Upper lobe of left lung (tissue), 6 donors: ENCODE measurements at places on chromosomes 7 and 10.

DNA sequence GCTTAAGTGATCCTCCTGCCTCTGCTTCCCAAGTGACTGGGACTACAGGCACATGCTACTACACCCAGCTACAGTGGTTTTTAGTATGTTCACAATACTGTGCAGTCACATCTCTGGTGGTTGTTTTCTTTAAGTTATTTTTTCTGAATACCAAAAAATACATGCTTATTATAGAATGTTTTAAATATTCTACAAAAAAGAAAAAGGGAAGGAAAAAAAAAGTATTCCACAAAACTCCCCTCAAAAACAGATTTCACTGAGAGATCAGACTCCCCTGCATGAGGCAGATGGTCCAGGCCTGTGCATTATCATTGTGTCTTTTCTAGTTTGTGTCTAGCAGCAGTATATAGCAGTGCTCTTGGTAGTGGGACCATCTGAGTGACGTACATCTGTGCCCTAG lies 36.8 kb downstream of the OGDH start:
- DNase-seq, result no peak

DNA sequence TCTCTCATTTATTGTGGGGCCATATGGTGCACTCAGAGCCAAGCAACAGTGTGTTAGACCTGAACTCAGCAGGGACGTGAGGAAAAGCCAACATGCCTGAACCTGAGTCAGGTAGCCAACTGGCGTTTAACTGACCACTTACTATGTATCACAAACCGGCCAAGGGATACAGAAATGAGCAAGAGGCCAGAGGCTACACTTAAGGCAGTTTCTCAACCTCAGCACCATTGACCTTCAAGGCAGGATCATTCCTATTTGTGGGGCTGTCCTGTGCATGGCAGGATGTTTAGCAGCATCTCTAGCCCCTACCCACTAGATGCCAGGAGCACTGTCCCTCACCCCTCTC lies 103.5 kb upstream of the NANOS1 start:
- no peak for DNase-seq

DNA sequence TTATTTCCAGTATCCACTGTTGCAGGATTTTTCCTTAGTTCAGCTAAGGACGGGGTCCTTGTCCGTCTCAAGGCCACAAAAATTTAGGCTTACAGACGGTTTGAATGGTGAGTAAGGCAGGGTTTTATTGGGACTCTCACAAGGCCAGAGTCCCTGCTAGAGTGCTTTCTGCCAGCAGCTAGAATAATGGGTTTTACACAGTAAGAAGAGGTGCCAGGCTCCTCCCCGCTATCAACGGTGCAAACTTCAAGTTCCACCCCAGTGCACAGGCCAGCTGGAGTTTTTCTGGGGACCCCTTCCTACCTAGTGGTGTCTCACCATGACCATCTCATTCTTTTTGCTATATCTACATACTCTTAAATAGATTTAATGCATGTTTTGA lies 198.5 kb upstream of the KCTD7 start:
- no peak for DNase-seq

DNA sequence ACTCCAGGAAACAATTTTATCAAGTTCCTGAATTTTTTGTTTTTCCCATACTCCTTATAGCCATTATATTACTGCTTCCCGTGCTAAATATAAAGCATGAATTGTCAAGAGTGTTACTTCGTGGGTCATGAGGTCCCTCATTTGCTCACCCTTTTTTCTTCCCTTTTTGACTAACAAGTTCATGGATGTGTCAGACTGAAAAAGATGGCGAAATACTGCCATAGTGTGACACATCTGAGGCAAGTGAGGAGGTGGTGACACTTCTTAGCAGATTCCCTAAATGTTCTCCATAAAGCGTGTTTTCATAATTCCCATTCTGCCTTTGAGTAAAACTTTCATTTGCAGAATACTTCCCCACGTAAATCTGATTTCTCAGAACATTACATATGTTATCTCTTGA lies 269.6 kb upstream of the FZD1 start:
- no peak for DNase-seq

DNA sequence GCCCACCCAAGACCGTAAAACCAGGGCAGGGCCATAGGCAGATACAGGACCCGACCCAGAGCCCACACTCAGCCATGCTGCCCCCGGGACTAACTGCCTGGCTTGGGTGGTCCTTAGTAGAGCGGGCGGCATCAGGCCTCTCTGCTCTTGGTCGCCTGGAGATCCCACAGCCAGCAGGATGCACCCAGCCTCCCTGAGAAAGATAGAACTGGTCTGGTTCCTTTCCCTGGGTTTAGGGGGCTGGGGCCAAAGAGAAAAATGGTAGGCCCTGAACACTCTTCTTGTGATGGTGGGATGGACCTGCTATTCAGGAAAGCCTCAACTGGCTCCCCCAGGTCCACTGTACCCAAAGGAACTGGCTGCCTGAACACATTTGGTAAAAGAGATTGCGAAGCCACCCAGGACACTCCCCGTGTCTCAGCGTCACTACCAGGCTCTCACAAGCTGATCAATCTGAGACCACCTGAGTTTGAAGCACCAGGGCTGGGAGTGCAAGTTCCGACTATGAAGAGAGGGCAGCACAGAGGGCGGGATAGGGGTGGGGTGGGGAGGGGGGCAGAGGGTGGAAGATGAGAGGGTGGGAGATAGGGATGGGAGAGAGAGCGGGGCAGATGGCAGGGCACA lies 591.5 kb downstream of the DNAJB6 start:
- no peak for DNase-seq

DNA sequence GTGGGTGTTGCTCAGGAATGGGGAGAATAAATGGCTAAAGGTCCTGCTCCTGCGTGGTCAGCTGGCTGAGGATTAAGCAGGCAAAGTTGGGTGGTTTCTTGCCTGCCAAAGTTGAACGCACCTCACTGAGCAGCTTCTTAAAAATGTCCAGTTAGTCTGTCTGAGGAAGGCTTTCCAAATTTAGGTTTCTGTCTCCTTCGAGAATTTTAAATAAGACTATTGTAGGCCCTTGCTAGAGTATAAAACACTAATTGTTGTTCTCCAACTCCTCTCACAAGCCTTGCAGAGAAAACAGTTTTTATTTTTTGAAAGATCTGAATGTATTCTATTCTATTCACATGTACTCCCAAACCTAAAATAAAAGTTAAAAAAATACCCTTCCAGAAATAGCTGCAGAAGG lies 122.0 kb upstream of the LAMB4 start:
- no peak for DNase-seq

- no peak for DNase-seq
Observed at GRCh38 chr7:116851671-116852070, 10.7 kb upstream of the CAPZA2 start.

- no peak for DNase-seq
Observed at GRCh38 chr10:11685787-11686218, 56.4 kb upstream of the ECHDC3 start.

DNA sequence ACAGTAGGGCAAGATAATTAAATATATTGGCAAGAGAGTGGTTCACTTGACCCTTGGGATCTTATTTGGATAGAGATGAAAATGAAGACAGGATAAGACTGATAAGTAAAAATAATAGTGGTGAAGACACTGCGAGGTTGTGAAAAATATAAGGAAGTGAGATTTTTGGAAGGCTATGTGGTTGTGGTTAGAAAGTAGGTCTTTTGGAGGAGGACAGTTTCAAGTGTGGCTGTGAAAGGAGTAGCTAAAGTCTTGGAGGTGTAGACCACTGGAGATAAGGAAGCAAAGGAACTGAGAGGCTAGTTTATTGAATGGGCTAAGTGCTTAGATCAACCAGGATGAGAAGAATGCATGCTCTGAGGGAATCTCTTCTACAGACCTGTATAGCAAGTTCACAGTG lies 11.2 kb downstream of the MIOS start:
- DNase-seq, result no peak

DNA sequence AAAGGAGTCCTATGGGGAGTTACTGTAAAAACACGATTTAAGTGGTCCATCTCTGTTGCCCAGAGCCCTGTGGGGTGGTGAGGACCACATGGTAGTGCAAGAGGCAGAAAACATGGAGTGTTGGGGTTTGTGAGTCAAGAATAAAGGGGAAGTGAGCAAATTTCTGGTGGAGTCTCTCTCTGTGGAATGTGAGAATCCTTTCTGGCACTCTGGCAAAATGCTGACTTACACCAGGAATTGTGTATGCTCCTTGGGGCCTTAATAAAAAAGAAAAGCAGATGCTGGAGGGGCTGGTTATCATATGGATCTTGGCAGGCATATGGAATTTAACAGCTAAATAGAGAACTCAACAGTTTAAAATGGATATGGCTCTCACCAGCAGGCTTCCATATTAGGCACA lies 486.0 kb downstream of the TNS3 start:
- DNase-seq, result no peak

- DNase-seq, result no peak
Observed at GRCh38 chr10:102579328-102579727, 65.0 kb upstream of the TRIM8 start.

DNA sequence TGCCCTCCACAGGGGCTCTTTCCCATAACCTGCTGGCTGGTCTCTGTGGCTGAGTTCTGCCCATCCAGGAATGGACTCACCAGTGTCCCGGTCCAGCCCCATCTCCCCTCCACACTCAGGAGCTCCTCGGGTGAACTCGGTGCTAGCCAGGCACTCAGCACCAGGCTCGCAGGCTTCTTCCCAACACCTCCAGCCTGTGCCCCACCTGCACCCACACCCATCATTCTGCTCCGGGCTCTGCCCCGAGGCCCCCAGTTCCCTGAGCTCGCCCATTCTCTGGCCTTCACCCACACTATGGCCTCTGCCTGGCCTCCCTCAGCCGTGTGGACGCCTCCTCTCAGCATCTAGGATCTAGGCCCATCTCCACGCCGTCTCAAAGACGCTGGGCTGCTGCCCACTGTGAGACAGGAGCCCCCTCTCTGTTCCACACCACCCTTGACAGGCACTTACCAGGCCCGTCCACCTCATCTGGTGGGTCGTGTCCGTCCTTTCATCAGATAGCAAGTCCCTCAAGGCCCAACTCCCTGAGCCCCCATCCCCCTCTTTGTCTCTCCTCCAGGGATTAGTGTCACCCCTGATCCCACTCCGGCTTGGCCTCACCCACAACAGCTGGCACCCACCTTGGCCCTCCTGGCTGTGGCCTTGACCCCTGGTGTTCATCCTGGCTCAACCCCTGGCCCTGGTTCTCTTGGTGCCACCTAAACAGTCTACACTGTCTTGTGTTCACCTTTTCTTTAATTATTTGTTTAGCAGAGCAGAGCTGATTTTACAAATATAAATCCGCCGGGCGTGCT lies 76.0 kb upstream of the FAM20C start:
- no peak for DNase-seq

DNA sequence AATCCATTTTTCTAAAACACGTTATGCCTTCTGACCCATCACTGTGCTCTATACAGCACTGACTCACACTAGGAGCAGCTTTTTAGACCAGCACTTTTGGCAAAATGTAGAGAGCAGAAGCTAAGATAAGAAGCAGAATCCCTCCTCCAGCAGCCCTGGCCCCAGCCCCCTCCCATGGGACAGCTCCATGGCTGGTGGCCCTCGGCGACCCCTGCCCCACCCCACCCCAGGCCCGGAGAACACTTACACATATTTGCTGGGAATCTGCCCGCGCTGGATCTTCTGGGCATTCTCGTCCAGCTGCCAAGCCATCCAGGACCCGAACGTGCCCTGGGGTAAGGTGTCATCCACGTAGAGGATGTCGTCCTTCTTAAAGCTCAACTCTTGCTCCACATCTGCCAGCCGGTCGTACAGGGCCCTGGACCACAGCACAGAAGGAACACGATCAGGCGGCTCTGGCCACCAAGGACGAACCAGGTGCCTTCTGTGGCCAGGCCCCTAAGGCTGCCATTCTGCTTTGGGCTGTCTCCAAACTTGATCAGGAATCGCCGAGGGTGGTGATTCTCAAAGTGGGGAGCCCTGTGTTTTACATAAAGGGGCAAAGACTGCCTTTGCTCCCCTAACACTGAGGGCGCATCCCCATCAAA lies 119.9 kb downstream of the DLG5 start:
- no peak for DNase-seq

- peak; percentile 86 for DNase-seq
Observed at GRCh38 chr7:30469303-30469702, 9.3 kb downstream of the NOD1 start.

- DNase-seq, result peak; percentile 78
Observed at GRCh38 chr10:117534321-117535297, 7.9 kb upstream of the EMX2 start.

DNA sequence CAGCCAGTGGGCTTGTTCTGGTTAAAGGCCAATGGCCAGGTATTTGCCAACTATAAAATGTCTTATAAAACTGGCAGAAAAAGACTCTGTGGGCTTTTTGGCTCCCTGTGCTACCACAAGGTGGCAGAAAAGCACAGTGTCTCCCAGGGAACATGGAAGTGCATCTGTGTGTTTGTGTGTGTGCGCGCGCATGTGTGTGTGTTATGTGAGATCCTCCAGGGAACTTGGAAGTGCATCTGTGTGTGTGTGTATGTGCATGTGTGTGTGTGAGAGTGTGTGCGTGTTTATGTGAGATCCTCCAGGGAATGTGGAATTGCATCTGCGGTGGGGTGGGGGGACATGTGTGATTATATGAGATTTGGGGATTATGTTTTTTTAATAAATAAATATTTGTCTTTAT lies 30.2 kb upstream of the ABI1 start:
- no peak for DNase-seq

DNA sequence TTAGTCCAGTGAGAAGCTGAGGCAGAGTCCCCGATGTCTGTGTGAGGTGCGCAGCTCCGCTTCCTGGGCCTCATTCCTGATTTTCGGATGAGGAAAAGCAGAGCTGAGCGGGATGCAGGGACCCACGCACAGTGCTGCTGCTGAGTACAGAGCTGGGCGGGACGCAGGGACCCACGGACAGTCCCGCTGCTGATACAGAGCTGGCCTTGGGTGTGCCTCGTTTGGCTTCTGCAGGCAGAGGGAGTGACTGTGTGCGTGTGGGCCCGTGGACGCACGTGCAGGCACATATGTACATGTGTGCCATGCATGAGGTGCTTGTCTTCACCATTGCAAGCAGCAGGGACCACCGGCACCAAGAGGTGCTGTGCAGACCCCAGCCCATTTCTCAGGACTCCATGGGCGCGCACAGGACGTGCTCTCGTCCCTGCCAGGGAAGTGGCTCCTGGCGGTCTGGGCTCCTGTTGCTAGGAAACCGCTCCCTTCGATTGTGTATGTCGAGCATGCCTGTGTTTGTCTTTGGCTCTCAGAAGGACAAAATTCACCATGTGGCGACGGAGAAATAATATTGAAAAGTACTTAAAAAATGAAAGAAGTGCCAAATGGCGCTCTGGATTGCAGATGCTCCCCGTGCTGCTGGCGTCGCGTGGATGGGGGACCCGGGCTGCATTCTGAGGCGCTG lies 303.8 kb upstream of the MKI67 start:
- no peak for DNase-seq

- DNase-seq, result no peak
Observed at GRCh38 chr7:32582036-32582435, 86.7 kb downstream of the AVL9 start.

- no peak for DNase-seq
Observed at GRCh38 chr10:95392217-95392584, 101.4 kb upstream of the PDLIM1 start.

- no peak for DNase-seq
Observed at GRCh38 chr7:87339373-87339897, 6.0 kb upstream of the CROT start.

DNA sequence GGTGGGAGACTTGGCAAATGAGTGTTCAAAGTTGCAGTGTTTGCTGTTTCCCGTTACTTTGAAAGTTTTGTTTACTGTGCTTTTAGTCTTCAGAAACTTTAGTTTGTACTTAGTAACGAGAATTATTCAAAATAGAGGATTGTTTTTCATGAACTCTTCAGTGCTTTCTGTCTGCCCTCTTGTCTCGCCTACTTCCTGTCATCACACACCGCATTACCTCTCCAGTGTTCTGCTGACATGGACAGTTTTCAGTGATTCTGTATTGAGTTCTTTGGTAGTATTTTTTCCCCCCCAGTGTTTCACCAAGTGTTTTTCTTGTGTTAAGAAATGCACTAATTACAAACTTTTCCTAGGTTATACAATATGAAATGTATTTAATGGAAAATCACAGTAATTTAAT lies 207.0 kb downstream of the MLLT10 start:
- no peak for DNase-seq
